ENCODE measurements at places on chromosomes 7 and 10.

DNA sequence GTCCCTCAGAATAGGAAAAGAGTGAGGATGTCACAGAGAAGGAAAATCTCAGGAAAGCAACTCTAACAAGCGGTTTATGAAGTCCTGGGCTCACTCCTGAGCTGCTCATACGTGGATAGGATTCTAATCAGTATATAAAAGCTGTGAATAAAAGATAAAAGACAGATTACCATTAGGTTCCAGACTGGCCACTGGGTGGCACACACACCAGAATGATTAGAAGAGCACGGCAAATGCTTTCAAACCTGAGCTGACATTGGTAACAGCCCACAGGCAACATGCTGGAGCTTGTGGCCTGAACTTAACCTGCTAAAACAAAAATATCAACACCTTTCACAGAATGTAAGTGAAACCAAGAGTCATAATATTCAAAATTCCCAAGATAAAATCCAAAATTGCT is 370.8 kb downstream of the GRID1 start:
- DNase-seq, result no peak

DNA sequence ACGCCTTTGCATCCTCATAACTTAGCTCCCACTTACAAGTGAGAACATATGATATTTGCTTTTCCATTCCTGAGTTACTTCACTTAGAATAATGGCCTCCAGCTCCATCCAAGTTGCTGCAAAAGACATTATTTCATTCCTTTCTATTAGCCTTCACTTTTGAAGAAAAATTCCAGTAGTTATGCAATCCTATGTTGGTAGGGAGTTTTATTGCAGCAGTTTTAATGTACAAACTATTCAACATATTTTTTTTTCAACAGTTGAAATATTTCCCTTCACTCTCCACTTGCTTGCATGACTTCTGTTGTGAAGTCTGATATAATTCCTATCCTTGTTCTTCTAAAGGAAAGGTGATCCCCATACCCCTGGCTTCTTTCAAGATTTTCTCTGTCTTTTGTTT is 27.3 kb upstream of the ARHGAP22 start:
- DNase-seq, result no peak

GRCh38 chr10:114925587-114926586 is 12.1 kb upstream of the TRUB1 start:
- no peak for DNase-seq

DNA sequence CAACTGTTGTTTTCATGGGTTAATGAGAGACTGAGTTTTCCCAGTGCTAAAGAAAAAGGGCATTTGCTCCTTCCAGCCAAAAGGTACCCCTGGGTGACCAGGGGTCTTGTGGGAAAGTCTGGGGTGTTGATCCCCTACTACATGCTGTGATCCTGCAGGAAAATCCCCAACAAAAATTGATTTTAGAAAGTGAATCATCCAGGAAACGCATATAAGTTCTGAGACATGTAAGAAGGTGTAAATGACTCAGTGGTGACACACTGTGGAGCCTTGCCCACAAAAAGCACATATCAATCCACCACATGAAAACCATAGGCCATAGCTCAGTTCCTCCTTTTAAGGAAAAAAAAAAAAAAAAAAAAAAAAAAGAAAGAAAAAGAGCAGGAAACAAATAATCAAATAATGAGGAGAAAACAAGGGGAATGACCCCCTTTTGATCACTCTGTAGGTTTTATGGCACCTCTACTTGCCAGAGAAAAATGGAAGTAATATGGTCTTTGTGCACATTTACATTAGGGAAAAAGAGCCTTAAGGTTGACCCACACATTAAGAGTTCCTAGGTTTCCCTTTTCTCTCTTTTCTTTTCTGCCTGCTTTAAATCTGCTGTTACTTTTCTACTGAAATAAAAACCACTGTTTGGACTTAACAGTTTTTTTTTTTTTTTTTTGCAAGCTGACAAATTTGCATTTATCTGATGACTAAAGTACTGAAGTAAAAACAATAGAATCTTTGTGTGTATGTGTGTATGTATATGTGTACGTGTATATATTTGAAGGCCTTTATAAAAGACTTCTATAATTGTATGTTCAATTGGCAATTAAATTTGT is 386.0 kb downstream of the KIF20B start:
- DNase-seq, result no peak

Measured in T follicular helper cell (primary cell).